ENCODE measurements at places on chromosomes 7 and 10.

DNA sequence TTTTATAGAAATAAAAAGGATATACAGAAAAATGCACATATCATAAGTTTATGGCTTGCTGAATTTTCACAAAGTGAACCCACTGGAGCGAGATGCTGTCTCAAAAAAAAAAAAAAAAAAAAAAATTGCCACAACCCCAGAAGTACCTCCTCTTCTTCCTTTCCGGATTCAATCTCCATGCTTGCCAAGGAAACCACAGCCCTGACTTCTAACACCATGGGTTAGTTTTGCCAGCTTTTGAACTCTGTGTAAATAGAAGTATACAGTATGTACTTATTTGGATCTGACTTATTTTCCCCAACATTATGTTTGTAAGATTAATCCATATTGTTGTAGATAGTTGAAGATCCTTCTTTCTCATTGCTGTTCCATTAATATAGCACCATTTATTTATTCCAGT is 40.0 kb downstream of the FANK1 start:
- no peak for DNase-seq

- DNase-seq = no peak
Measured at GRCh38 chr10:70481105-70481504, 2.5 kb downstream of the PALD1 start.

GRCh38 chr7:40808378-40808942 is 673.7 kb downstream of the SUGCT start:
- DNase-seq = no peak

GRCh38 chr10:80498833-80499741 is 38.6 kb upstream of the SH2D4B start:
- no peak for DNase-seq

DNA sequence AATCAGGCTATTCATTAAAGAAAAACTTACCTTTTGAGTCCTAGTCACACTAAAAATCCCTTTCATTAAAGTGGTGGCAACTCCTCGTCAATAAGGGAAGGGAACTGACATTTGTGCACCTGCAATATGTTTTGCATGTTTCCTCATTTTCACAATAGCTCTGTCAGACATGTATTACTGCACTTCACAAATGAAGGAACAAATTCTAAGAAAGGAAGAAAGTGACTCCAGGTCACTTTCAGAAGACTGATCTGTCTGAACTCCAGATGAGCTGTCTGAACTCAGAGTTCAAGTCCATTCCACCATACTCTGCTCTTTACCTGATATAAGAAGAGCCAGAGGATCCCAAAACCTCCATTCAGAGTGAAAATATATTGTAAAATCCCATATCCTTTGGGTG is 50.3 kb upstream of the GSAP start:
- DNase-seq = no peak

GRCh38 chr10:119542988-119543813 is 682 bp upstream of the RGS10 start:
- DNase-seq = peak; percentile 36

DNA sequence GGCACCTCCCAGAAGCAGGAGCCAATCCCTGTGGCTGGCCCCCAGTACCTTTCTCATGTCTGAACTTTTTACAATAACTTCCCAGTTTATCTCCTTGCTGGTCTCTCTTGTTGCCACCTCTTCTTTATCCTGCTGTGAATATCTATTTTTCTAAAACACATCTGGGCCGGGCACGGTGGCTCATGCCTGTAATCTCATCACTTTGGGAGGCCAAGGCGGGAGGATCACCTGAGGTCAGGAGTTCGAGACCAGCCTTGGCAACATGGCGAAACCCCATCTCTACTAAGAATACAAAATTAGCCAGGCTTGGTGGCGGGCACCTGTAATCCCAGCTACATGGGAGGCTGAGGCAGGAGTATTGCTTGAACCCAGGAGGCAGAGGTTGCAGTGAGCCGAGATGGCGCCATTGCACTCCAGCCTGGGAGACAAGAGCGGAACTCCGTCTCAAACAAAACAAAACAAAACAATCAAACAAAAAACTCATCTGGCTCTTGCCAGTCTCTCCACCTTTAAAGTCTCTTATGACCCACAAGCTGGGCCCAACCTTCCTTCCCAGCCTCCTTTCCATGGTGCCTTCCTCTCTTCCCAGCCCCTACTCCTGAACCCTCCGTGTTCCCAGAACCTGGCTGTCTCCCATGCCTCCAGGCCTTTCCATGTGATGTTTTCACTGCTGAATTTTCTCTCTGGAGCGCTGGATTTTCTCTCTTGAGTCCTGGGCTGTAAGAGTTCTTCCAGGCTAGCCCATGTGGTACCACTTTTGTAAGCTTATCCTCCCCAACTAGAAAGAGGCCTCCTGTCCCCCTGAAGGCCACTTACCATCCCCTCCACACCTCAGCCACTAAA is 51.3 kb downstream of the HIP1 start:
- no peak for DNase-seq

GRCh38 chr7:127675721-127676120 is 23.7 kb downstream of the SND1 start:
- no peak for DNase-seq

DNA sequence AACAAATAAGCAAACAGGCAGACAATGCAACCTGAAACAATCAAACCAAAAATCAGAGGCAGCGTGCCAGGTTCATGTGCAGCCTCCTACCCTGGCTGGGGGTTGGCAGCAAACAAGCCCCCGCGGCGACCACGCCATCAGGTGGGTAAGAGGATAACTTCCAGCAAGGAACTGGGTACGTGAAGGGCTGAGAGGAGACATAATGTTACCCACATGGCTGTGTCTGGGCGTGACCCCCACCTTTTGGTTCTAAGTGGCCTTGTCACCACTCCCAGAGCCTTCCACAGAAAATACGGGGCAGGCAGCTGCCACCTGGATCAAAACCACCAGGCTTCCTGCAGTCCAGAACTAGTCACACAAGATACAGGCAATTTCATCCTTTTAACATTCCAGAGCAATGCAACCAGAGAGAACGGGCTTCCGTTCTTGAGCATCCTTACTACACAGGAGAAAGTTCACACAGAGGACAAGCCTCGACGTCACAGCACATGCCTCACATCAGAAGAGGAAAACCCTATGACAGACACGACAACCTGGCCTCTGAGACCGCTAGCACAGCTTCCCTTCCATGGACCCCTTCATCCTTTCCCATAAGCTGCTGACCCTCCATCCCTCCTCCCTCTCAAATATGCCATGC is 171.0 kb downstream of the GRID1 start:
- no peak for DNase-seq

DNA sequence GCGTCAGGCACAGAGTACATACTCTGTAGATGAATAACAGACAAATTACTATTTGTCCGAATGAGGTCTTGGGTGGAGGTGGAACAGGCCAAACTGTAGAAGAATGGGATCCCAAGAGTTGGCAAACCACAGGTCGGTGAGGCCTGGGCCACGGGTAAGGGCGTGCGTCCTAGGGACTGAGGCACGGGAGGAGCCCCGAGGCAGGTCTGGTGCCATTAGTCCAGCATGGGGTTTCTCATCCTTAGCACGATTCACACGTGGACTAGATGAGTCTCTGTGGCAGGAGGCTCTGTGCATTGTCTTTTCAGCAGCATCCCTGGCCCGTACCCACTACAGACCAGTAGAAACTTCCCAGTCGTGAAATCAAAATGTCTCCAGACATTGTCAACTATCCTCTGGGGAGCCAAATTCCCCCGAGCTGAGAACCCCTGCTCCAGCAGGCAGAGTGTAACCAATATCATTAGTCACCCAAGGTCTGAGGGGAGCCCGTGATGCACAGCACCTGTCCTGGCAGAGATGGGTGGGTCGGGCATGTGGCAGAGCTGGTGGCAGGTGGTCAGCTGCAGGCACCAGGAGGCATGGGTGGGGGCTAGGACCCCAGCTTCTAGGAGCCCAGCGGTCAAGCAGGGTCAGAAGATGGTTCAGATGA is 61.3 kb downstream of the COL13A1 start:
- DNase-seq = no peak

- no peak for DNase-seq
Measured at GRCh38 chr7:2190531-2190930, 42.2 kb downstream of the MAD1L1 start.

DNA sequence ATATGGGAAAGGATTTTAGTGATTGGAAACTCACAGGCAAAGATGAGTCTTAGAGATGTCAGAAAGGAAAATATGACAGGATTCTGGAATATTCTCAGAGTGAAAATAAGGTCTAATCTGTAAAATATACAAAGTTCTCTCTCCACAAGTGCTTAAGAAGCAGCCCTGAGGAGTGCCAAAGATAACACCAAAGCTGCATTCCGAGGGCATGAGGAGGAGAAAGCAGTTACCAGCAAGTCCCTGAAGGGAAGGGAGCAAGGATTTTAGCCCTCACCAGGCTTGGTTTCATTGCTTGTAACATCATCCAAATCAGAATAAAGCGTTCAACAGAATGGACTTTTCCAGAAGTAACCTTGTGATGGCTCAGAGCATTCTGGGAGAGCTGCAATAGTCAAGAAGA is 31.4 kb upstream of the DLX6 start:
- DNase-seq = no peak

DNA sequence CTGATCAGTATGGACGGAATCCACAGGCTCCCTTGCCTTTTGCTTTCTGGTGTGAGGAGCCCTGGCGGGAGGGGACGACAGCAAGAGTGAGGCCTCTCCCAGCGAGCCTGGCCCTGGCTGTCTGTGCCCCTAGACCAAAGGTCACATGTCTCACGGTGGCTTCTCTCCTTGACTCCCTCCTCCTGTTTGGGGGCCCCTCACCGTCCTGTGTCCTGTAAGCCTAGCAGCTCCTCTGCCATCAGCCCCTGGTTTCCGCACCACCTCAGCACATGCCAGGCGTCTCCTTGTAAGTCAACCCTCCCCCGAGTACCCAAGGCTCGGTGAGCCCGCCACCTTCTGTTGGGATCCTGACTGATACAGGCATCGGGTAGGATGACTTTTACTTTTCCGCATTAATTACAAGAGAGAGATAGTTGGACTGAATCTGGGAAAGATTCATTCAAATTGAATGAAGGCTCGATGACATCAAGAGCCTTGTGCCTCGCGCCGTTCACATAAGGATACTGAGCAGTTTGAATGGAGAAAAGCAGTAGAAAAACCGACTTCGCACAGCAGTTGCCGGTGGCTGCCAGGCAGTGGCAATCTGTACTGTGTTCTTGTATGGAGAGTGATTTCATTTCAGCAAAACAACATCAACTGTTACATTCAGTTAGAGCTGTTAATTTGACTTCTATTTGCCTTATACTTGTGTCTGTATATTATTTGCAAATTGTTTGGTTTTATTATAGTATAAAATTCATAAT is 119.8 kb downstream of the XRCC2 start:
- no peak for DNase-seq

DNA sequence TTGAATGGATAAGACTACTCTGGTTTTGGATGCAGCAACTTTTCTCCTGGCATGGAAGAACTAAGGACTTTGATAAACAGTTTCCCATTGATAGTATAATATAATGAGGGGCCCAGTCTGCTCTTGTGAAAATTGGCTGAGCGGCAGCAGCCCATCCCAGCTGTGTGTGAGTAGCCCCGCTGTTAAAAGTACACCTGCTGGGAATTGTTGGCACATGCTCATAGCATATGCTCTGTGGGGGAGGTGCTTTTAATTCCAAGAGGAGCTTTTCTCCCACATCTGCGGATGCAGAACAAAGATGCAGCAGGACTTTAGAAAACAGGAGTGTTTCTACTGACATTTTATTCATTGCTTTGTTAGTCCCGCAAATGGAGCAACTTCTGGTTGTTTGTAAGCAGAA is 19.0 kb downstream of the SRI start:
- DNase-seq = no peak

DNA sequence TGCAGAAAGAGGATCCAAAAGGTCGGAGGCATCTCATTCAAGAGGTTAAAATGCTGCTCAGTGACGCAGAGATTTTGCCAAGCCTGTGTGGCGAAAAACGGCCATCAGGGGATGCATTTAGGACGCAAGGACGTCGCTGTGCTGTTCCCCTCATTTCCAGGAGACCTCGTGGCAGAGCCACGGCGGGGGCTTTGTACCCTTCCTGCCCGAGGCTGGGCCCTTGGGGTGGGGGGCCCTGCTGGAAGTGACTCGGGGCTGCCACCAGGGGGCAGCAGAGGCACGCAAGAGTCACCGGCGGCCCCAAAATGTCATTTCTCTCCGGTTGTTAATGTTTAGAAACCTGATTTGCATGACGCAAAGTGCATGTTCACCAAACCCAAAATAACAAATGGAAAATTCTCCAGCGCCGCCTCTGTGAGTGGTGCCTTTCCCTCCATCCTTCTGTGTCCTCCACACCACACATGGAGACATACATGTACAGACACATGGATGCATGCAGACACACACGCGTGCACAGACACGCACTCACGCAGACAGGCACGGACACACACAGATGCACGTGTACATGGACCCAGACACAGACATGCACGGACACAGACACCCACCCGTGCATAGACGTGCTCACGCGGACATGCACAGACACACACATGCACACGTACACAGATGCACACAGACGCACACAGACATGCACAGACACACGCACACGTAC is 51.0 kb upstream of the NKX6-2 start:
- no peak for DNase-seq

GRCh38 chr10:120768227-120768626 is 82.9 kb upstream of the WDR11 start:
- no peak for DNase-seq

GRCh38 chr10:133523631-133524203 is 3.4 kb upstream of the CYP2E1 start:
- no peak for DNase-seq

- DNase-seq = no peak
Measured at GRCh38 chr10:52438119-52438518, 124.0 kb downstream of the DKK1 start.

GRCh38 chr7:106717254-106717954 is 56.4 kb upstream of the CCDC71L start:
- no peak for DNase-seq

DNA sequence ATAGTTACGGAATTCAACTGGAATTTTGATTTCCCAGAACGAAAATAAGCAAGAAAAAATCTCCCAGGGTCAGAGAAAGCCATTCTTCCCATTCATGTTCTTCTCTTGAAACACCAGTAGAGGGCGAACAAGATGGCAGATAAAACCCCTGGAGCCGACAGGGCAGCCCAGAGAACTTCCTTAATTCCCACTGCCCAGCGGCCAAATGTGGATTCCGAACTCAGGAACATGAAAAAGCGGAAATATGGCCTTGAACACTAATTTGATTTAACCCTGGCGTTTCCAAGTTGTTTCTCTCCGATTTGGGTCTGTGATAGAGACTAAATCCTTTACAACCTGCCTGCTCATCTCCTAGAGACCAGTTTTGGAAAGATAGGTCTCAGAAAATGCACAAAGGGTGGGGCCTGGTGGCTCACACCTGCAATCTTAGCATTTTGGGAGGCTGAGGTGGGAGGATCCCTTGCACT is 100.7 kb upstream of the WAC start:
- no peak for DNase-seq

DNA sequence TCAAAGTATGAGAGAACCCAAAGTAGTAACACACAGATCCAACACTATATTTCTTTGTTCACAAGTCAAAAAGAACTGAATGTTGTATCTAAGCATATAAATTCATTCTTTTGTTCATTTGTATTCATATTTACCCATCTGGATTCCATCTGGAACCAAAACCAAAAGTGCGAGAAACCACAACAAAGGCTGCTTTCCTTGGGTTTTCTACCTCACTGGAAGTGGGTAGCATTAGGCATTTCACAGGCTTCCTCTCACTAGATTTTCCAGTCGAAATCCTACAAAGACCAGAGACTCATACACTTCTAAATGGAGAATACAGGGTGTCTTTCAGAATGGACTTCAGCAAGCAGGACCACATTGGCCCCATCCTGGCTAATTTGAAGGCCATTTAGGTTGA is 109.8 kb upstream of the WNT16 start:
- DNase-seq = no peak

- no peak for DNase-seq
Measured at GRCh38 chr10:6082496-6083395, 6.1 kb upstream of the RBM17 start.
